ENCODE measurements at places on chromosomes 2 and 18.
A peak's percentile ranks its signal among the peaks of the same experiment; 100 is the strongest.

- DNase-seq, result no peak
Measured at GRCh38 chr2:160752475-160753330, 259.1 kb upstream of the RBMS1 start.

GRCh38 chr2:79552653-79553052 lies 39.8 kb downstream of the CTNNA2 start:
- no peak for DNase-seq

DNA sequence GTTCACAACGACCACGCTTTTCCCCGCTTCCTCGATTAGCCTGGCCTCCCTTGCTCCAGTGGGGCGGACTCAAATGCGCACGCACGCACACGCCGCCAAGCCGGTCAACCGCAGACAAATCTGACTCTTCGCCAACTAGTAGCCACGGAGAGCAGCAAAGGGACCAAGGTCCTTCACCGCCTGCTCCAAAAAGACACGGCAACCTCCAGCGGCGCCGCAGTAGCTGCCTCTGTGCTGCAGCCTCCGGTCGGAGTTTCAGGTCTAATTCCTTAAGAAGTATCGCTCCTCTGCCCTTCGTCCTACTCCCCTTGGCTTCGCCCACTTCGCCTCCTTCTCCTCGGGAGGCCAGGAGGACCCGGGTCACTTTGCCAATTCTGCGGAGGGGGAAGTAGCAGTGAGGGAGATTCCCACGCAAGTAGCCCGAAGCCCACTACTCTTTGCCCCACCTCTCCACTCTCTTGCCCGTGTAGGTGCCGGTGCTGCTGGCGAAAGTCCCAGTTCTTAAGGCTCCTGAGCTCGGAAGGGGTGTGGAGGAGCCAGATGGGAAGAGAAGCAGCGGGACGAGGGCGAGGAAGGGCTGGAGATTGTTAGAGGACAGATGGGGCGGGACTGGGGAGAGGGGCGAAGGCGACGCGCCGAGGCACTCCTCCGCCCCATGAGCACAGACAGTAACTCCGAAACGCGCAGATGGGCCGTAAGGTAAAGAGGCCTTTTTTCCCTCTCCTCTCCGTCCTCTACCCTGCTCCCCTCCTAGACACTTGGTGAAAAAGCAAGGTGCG lies 615 bp downstream of the AKAIN1 start:
- peak; percentile 2 for DNase-seq

GRCh38 chr18:48475635-48476549 lies 62.9 kb upstream of the CTIF start:
- DNase-seq, result peak; percentile 39

GRCh38 chr18:41060967-41061366 lies 894.1 kb upstream of the PIK3C3 start:
- no peak for DNase-seq

DNA sequence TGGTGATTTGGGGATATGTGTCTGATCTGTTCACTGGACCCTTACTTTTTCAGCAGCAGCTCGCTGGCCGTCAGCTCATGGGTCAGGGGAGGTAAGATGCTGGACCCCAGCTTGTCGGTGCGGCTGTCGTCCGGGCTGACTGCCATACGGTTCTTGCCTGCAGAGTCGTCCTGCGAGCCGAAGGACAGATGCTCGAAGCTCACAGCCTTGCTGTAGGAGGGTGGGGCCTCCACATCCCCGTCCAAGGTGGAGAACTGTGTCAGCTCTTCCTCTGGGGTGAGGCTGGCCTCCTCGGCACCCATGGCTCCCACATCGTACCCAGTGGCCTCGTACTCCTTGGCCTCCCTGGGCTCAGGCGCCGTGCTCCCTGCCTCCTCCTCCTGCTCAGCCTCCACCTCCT lies 179.5 kb downstream of the NAPG start:
- DNase-seq, result no peak

DNA sequence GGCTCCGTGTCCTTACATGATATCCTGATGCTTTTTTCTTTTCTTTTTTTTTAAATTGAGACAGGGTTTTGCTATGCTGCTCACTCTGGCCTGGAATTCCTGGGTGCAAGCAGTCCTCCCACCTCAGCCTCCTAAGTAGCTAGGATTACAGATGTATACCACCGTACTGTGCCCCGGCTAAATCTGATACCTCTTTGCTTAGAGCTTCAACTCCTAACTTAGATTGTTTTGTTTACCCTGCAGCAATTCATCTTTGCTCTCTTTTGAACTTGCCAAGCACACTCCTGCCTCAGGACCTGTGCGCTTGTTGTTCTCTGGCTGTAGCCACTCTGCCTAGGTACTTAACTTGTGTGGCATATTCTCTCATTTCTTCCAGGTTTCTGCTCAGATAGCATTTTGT lies 24.5 kb downstream of the RAB10 start:
- DNase-seq, result no peak

- no peak for DNase-seq
Measured at GRCh38 chr2:112579241-112579640, 5.2 kb upstream of the CHCHD5 start.

- no peak for DNase-seq
Measured at GRCh38 chr18:76445741-76446232, 49.3 kb downstream of the ZNF516 start.

DNA sequence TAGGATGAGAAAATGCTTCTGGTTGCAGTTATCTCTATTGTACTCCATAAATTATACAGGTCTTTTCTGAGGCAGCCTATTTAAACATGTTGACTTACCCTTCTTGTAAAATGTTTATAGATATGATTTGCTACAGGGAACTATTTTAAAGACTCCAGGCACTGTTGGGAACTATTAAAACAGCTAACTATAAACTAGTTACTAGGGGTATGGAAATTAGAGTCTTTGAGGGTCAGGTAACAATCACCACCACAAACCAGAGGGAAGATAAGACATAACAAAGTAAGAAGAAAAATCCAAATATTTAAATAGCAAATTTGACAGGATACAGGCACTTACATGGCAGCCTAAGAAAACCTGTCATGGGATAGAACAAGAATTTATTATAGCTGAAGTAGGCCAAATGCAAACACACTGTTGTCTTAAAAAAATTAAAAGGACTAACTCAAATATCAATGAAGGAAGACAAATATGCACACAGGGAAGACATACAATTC lies 251.0 kb upstream of the CWC22 start:
- DNase-seq, result no peak

GRCh38 chr2:72887032-72887739 lies at the start of gene SPR:
TSS of gene SPR (plus strand) at chr2:72887408. CDS start at chr2:72887433, 25 bp downstream.
- DNase-seq, result peak; percentile 39

DNA sequence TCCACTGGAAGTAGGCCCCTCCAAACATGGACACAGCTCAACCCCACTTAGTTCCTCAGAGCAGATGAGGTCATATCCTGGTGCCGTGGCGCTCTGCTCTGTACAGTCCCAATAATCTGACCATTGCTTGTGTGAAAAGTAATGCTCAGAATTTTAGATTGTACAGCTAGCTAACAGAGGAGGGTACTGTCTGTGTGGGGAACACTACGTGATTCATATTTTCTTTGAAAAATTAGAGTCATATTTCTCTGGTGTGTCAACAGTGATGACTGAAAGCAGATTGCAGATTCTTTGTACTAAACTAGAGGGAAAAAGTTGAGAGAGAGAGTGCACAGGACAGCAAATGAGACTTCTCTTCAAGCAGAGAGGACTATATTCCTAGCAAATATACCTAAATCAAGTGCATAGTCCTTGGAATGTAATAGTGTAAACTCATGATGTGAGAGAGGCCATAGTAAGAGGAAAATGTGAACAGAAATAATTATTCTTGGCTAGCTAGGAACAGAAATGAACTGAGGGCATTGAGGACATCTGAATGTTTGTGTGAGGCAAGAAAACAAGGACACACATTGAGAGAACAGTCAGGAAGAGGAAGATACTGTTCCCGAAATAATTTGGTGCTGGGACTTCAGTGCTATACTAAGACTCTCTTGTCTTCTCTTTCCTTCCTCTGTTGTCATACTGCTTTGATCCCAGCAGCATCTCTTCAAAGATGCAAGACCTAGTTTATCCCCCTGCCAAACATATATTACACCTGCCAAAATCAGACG lies 157.0 kb upstream of the RND3 start:
- no peak for DNase-seq

- DNase-seq, result peak; percentile 22
Measured at GRCh38 chr2:239392688-239393387, 8.0 kb downstream of the HDAC4 start.

GRCh38 chr2:183034806-183035205 lies 3.5 kb downstream of the NCKAP1 start:
- no peak for DNase-seq

DNA sequence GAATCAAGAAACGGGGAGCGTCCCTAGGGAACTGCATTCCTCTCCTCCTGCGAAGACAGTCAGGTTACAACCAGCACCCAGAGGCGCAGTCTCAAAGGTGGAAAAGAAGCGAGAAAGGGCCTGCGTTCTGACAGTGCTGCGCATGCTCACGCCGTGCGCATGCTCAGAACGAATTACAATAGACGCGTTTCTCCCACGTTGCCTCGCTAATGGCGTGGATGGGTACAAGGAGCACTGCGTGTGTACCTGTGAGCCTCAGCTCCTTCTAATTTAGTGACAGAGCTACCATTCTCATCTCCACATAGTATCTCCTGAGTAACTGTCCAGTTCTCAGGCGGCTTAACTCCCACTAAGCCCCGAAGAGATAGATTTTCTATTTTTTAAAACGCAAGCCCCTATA lies 448.8 kb downstream of the TXNL1 start:
- DNase-seq, result no peak

DNA sequence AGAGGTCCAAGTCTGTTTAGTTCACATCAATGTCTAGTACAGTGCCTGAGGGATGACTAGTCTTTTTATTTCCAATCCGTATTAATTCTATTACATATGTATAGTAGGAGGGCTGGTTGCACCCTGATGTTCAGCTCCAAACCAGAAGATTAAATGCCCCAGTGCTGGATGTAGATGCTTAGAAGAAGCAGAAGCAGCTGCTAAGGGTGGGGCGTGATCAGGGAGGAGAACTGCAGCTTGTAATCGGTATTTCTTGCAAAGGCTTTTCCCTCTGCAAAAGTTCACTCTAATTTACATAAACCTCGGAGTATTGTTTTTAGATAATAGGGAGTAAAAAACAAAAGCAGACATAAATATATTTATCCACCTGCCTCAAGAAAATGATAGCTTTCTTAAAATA lies 145.3 kb upstream of the ITGA4 start:
- DNase-seq, result no peak

GRCh38 chr2:181312515-181312927 lies 144.7 kb upstream of the ITGA4 start:
- DNase-seq, result peak; percentile 55

DNA sequence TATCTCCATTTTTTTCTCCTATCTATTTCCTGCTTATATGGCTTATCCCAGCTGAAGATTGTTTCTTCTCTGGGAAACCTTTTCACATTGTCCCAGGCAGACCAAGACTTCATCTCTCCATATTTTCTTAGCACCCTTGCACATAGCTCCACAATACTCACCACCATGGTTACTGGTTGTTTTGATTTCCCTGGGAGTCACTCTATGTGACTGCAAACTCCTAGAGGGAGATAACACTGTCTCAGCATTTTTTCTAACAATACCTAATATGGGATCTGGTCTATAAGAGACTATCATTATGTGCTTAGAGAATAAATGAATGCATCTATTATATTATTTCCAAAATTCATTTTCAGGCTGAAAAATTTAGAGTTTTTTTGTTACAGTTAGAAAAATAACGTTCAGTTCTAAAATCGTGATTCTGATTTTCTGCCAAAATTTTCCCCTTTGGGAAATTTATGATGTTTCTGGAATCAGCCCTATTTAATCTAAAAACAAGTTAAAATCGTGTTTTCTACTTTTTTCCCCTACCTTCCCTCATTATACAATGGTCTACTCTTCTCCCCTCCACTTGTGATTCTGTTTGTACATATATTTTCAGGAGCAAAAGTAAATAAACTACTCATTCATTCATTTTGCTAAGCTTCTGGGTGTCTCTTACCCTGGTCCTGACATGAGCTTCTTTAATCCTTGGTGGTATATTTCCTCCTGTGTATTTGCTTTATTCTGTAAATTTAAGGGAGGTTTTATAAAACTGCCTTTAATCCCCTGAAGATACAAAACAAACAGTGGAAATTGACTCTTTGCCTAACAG lies 95.4 kb downstream of the HNMT start:
- no peak for DNase-seq

DNA sequence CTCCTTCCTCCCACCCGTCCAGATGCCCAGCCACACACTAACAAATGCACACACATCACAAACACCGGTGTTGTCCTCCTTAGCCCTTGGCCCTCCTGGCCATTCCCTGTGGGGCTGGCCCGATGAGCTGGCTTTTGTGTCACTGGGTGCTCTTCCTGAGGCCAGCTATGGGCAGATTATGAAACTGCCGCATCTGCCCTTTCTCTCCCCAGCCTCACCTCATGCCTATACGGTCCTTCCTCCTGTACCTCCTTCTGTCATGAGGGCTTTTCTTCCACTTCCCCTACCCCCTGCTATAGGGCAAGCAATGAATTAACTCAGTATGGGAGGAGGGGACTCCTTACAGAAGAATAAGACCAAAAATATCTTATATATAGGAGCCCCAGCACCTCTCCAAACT lies 10.3 kb upstream of the INO80C start:
- no peak for DNase-seq

DNA sequence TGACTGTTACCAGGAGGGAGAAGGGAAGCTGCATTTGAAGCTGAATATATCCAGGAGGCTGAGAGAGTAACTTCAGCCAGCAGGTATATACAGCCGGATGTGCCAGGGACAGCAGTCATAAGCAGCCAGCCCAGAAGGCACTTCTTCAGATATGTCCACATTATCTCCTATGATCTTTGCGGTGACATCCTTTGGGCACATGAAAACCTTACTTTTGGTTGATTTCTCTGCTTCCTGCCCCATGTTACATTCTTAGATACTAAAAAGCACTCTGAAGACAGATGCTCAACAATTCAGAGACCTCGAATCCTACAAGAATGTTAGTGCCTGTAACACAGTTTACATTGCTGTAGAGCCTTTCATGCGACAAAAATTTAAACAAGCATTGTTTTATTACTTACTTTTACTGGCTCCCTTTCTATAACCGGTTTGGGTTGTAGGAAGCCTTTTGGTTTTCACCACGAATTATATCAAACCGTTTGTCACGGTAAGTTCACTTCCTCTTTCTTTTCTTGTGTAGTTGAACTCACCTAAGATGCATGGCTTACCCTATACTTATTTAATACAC lies 50.3 kb upstream of the TLK1 start:
- DNase-seq, result peak; percentile 60

- no peak for DNase-seq
Measured at GRCh38 chr2:143564419-143564818, 435.2 kb downstream of the ARHGAP15 start.

GRCh38 chr2:161814008-161814660 lies 189.9 kb downstream of the SLC4A10 start:
- DNase-seq, result no peak

Measured in CD4-positive, alpha-beta memory T cell (primary cell).